HEK293T (cell line): ENCODE measurements at places on chromosomes 1 and 21.

DNA sequence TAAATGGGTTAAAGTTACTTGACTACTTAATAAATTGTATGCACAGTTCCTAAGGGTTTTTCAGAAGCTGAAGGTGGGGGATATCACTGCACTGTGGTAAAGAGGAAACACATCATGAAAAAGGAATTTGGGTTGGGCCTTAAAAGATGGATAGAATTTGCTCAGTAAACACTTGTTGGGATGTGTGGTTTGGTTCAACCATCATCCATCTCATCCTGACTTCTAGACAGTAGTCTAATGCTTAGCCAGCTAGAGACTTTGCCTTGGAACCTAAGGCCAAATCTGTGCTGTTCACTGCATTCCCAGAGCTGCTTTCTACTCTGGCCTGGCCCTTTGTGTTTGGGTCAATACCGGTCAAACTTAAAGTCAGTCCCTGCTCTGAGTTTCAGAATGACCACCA lies 30.6 kb downstream of the LY9 start:
- DNase-seq = no peak

DNA sequence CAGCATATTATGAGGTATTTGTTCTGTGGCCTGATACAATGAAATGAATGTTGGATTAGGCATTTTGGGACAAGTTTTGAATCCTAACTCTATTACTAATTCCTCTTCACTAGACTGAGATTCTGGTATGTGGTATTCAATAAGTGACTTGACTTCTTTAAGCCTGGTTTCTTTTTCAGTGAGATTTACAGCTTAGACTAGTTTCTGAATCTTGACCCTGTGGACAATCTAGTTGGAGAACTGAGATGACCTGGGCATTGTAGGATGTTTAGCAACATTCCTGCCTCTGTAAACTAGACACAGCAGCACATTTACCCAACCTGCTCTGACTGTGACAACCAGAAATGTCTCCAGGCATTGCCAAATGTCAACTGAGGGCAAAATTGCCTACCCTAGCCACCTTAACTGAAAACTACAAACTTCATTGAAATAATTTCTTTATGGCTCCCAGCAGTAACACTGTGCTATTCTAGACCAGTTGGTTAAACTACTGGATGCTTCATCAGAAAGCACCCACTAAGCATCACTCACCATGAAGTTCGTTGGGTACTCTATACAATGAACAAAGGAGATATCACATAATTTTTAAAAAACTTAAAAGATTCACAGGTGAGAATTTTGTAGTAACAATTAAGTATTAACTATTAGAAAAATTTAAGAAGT lies 16.8 kb downstream of the PTPRC start:
- DNase-seq = no peak

DNA sequence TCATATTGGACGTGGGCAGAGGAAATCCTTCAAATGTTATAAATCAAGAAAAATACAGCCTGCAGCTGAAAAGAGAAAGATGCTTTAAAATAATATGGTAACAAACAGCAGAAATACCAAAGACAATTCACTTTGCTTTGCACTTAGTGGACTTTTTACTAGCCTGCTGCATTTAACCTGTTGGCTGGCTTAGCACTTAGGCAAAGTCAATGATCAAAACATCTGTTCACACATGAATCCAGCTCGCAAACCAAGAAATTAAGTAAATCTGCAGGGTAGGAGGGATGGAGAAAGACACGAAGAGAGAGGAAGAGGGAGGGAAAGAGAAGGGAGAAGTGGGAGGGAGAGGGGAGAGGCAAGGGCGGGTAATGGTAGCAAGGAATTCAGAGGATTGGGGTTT lies 103.6 kb upstream of the RAB4A start:
- no peak for DNase-seq

- no peak for DNase-seq
These were observed 24.1 kb downstream of the IFFO2 start for GRCh38 chr1:18932387-18932786.

DNA sequence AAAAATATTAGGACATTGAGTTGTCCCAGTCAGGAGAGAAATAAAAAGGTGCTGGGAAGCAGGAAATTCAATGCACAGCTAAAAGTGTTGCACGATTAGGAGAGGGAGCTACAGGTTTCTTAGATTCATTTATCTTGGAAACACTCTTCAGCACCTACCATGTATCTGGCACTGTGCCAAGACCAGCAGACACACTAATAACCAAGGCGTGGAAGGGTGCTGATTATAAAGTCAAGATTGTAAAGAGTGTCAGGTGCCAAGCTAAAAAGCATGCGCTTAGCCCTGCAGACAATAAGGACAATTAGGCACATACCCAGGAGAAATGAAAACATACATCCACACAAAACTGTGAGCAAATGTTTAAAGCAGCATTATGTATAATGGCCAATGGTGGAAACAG lies 129.9 kb downstream of the DSCAM start:
- DNase-seq = no peak

DNA sequence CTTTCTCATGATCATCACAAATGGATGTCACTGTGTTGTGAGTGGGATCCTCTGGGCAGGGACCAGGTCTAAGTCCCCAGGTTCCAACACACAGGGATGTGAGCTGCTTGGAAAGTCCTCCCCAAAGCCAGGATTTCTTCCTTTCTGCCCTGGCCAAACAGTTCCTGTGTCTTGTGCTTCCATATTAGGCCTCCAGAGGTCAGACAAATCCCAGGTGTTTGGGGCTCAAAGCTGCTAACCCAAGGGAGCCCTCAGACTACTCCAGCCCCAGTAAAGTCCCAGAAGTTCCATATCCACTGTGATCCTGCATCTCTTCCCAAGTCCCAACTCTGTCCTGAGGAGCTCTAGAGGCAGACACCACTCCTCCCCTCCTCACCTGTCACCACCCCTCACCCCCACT lies 27.7 kb upstream of the MAGOH start:
- DNase-seq = peak; percentile 41

GRCh38 chr1:64882574-64883255 lies 83.6 kb downstream of the JAK1 start:
- no peak for DNase-seq

- DNase-seq = peak; percentile 90
These were observed 89.7 kb downstream of the DMRTA2 start for GRCh38 chr1:50333595-50333974.

DNA sequence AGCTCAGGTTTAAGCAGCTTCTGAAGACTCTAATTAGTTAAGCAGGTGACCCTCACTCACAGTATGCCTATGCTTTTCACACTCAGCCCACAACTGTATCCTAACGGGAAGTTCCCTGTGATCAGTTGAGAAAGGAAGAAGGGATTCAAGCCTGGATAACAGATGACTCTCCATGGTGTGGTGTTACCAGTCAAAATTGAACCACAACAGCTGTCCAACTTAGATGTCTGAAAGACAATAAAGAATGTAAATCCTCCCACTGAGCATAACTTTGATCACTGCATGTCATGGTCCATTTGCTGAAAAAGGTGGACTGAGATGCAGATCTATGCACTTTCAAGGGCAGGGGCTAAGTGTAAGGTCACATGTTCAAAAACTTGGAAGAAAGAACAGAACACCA lies 32.3 kb upstream of the DIPK1A start:
- no peak for DNase-seq

DNA sequence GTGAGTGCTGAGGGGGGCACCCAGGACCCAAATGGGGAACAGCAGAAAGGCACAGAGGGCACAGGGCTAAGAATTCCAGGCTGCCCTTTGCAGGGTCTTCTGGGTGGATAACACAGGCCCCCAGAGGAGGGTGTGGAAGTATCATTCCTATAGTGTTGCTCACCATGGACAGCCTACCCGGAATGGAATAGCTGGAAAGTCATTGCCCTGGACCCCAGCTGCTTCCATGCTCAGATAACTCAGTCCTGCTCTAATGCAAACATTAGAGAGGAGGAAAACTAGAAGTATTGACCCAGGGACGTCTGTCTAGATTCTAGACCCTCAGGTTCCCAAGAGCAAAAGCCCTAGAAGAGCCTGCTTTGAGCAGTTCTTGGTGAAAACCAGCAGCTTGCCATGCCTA lies 24.7 kb downstream of the SLC6A17 start:
- DNase-seq = no peak

DNA sequence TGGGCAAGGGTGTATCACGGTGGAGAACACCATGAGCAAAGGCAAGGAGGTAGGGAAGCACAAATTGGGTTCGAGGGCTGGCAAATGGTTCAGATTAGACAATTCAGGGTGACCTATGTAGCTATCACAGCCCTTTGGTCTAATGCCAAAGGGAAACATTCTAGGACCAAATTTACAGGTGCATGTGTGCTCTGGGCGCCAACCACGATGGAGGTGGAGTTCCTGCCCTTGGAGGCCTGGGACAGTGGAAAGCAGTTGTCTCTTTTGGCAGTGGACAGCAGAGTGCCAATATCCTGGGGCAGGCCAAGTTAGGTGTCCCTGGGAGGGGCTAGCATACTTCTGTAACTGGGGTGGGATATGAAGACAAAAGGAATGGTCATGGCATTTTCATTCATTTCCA lies 40.1 kb downstream of the IGFN1 start:
- no peak for DNase-seq

DNA sequence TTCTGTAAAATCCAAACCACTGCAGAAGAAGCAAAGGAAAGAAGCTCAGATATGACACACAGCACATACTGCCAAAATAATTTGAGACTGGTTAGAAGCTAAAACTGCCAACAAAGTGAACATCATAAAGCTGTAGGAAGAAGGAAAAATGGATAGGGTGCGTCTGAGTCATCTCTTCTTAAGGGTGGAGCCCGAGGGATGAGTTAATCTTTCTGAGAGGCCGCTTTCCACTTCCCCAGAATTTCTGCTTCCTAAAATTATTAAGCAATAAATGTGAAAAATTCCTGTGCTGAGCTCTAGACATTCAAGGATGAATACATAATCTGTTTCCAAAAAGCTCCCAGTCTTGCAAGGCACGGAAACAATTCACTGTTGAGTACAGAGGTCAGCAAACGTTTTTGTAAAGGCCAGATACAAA lies 20.1 kb downstream of the PPT1 start:
- DNase-seq = no peak

GRCh38 chr1:183194527-183195141 lies 8.6 kb downstream of the LAMC2 start:
- no peak for DNase-seq

- DNase-seq = no peak
These were observed 151.7 kb downstream of the SEC16B start for GRCh38 chr1:177817937-177818875.

DNA sequence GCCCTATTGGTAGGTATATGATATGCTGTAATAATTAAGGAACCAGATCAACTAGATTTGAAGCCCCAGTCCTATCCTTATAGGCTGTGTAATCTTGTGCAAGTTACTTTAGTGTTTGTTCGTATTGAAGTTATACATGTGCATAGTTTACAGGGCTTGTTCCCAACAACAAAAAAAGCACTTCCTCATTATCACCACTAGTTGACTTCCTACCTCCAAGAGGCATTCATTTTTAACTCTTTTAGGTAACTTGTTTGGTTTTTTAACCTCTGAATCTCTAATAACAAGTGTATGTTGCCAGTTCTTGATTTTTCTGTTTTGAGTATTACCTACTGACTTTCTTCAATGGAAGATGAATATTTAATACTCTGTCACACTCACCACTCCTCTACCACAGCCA lies 71.9 kb downstream of the ST3GAL3 start:
- no peak for DNase-seq

GRCh38 chr1:225919906-225920305 lies 4.1 kb downstream of the PYCR2 start:
- no peak for DNase-seq

DNA sequence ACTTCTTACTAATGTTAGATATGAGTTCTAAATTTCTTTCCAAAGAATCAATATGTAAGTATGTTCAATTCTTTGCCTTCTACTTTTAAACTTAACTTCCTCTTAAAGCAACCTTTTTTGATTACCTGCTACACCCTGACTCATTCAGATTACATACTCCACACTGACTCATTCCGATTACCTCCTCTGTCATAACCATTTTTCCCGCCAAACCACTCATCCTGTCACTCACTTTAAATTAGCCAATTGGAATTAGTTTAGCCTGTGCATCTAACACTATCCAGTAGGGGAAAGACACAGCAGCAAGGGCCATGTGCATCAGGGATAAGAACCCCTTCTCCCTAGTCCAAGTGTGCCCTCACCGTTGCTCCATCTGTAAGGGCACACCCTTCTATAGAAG lies 815.5 kb downstream of the BRINP3 start:
- DNase-seq = no peak

DNA sequence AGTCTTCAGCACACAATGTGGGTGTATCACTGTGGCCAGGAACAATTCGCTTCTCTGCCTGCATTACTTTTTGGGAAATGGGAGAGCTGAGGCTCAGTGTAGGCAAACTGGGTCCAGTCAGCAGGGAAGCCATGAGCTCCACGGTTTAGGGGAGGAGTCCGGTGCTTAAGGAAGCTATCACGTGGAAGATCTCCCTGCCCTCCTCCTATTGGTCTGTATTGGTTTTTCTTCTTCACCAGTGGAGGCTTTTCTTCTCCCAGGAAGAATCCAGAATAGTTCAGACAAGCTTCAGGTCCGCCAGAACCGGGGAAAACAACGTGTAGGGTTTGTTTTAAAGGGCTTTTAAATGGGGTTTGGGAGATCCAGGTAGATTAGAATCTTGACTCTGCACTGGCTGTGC lies 156.2 kb upstream of the CAMK1G start:
- no peak for DNase-seq

GRCh38 chr1:84975035-84975434 lies 21.9 kb downstream of the MCOLN2 start:
- no peak for DNase-seq

GRCh38 chr1:17004466-17005364 lies 7.0 kb downstream of the ATP13A2 start:
- DNase-seq = peak; percentile 55

GRCh38 chr1:25664357-25665199 lies 48.0 kb downstream of the MAN1C1 start:
- no peak for DNase-seq

DNA sequence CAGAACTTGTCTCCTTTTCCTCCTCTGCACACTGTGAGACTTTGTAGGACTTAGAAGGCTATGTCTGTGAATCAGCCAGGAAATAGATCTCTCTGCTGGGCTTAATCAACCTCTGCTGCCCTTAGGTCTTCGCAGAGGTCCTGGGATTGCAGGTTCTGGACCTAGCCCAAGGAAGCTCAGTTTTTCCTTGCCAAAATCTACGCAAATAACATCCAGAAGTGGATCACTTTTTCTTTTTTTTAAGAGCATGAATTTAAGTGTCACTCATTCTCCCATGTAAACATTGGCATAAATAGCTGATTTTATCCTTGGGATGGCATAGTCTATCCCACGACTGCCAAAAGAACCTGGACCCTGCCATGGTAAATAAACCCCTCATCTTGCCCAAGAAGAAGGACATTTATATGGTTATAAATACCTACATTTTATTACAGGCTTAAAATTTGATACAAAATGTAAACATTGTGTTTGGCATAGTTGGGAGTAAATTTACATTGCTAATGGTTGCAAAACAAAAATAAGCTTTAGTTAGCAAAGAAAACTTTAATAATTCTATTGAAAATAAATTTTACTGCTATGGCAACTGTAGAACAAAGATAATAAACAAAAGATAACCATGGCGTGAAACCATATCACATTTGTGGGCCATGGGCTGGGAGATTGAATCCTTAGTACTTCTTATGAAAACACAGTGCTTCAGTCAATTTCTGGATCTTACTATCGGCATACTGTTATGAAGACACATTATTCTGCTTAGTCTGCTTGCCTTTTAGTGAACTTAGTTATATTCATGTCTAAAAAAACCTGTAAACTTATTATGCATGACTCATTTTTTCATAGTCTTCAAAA lies 24.5 kb upstream of the DISC1 start:
- no peak for DNase-seq
